ENCODE measurements at places on chromosomes 2 and 18.

DNA sequence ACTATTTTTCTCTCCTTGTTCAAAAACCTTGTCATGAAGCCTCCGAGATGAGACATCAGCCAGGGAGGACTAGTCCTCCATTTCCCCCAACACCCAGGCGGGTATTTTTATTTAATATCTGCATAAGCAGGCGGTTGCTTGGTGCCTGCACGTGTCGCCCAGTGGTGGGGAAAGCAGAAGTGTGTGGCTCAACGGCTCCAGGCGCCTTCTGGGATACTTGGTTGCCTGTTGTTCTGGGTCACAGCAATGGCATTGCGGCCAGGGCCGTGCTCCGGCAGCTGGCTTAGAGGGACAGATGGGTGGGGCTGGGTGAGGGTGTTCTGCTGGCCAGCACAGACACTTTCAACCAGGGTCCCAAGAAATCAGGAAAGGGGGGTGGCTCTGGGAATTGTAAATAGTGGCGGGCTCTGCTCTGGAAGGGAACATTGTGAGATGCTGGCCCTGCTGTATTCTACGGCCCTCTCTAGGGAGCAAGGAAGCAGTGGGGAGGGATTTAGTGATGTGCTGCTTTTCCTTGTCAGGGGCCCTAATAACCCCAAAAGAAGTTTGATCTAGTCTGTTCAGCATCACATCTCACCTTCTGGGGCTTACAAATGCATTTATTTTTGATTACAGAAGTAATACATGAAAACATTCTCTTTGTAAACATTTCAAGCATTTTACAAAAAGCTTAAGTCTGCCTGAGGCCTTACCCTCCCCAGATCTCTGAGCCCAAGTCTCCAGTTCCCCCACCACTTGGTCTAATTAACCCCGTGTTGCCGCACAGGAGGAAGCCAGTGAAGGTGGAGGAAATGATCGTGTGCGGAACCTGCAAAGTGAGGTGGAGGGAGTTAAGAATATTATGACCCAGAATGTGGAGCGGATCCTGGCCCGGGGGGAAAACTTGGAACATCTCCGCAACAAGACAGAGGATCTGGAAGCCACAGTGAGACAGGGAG, 1.1 kb downstream of the VAMP8 start:
- DNase-seq = no peak

DNA sequence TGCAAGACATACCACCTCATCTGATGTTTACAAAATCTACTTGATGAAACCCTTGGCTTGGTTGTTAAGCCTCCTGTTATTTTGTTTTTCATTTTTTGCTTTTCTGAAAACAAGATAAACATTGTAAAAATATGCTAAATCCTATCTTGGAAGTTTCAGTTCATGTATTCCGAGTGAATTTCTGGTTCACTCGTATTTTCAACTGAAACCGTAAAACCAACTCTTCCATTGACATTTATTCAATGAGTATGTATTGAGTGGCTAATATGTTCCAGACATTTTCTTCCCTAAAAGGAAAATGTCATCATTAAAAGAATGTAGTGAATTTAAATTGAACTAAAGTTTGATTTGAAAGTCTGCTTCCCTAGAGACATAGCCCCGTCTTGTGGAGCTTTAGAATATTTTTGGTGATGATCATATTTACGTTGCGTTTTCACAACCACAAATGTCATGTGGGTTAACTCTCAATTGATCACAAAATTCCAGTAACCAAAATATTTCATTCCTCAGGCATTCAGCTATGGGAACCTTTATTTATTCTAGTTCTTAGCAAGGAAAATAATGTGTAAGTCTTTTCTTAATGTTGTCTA, 204.2 kb downstream of the MBD2 start:
- no peak for DNase-seq

DNA sequence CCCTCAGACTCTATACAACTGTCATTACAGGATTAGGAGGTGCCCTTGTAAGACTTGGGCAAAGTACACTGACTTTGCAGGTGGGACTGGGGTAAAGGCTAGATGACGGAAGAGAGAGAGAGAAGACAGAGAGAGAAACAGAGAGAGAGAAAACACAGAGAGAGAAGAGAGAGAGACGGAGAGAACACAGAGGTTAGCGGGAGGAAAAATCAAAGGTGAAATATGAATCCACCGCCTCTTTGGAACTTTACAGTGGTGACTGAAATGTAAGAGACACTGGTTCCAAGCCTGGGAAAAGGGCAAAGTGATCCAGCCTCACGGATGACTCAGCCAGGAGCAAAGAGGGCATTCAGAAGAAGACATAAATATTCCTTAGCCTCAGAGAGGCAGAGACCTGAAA, 25.1 kb upstream of the CAB39 start:
- DNase-seq = no peak

GRCh38 chr2:178208817-178209216, 14.5 kb downstream of the OSBPL6 start:
- DNase-seq = no peak

GRCh38 chr2:124985270-124985669, 960.2 kb downstream of the CNTNAP5 start:
- DNase-seq = no peak
